ENCODE measurements at places on chromosomes 12 and 14. TPM values are rescaled to one million over a fixed set of nuclear protein-coding genes. Genes with fewer than 3 reads are reported as not detected.

- no peak overlapping the region for H3K4me3 ChIP-seq
- H3K27me3 ChIP-seq: peaks cover 13% of the 10 kb centered on the region
- peaks cover 10% of the 10 kb centered on the region for H3K4me1 ChIP-seq
- H3K36me3 ChIP-seq: no peaks in the 10 kb centered on the region
- H3K27ac ChIP-seq: no peak overlapping the region
- DNase-seq: no peak
These were observed 12.3 kb upstream of the GLT1D1 start for GRCh38 chr12:128840862-128841468.

GRCh38 chr12:64383675-64384074 is 6.9 kb downstream of the C12orf56 start:
- H3K27me3 ChIP-seq: no peaks in the 10 kb centered on the region
- peaks cover 6% of the 10 kb centered on the region for H3K36me3 ChIP-seq
- H3K4me3 ChIP-seq: no peak overlapping the region
- no peak for DNase-seq

DNA sequence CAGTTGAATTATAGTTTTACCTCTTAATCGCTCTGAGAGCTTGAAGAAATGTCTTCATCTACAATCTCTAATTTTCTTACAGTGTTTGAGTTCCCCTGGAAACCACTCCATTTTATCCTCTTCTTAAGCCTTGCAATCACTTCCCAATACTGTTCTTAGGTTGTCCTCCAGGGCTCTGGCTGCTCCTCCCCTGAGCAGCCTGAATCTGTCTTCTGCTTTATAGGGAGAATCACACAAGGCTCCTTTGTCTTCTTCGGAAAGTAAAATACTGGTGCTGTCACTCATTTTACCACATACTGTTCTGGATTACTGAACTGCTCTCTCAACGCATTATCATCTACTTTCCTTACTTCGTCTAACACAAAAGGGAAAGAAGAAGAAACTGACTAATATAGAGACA is 133.7 kb downstream of the MDGA2 start:
- DNase-seq: no peak
- no peak overlapping the region for H3K27ac ChIP-seq
- H3K4me1 ChIP-seq: no peaks in the 10 kb centered on the region
- H3K4me3 ChIP-seq: no peak overlapping the region

DNA sequence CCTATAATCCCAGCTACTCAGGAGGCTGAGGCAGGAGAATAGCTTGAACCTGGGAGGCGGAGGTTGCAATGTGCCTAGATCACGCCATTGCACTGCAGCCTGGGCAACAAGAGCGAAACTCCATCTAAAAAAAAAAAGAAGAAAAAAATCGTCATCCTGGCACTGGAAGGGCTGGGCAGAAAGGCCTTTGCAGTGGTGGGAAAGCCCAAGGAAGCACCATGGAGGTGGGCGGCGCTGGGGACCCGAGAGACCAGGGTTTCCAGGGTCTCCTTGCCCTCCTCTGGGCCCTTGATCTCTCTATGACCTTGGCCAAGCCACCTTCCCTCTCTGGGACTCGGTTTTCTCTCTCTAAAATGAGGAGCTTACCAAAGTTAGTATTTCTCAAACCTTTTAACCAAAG is 65.4 kb downstream of the LGMN start:
- peaks cover 54% of the 10 kb centered on the region for H3K36me3 ChIP-seq
- H3K27me3 ChIP-seq: no peaks in the 10 kb centered on the region
- peaks cover 16% of the 10 kb centered on the region for H3K4me1 ChIP-seq

The ANKLE2 gene
- total RNA-seq: 86.6 TPM

DNA sequence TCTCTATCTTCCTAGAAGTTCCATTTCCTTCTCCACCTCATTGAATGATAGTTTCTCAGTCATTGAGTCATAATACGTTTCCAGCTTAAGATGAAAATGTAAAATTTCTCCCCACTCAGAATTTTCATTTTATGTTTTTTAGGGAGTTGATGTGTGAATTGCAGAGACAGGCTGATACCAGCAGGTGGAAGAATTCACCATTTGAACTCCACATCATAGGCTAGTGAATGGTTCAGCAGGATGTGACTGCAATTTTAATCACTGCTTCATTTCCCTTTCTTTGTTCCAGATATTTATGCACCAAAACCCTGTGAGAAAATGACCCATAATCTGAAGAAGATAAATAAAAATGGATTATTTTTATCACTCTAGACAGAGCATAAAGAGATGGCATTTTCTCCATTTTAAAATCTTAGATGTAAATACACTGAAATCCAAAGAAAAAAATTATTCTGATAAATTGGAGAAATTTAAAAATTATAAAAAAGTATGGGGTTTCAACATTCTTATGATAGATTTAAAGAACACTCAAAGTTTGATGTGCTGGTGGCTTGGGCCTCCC is 10.6 kb upstream of the PYGL start:
- H3K27ac ChIP-seq: no peak overlapping the region
- H3K27me3 ChIP-seq: no peaks in the 10 kb centered on the region
- no peaks in the 10 kb centered on the region for H3K4me1 ChIP-seq
- no peak for DNase-seq
- no peaks in the 10 kb centered on the region for H3K36me3 ChIP-seq

DNA sequence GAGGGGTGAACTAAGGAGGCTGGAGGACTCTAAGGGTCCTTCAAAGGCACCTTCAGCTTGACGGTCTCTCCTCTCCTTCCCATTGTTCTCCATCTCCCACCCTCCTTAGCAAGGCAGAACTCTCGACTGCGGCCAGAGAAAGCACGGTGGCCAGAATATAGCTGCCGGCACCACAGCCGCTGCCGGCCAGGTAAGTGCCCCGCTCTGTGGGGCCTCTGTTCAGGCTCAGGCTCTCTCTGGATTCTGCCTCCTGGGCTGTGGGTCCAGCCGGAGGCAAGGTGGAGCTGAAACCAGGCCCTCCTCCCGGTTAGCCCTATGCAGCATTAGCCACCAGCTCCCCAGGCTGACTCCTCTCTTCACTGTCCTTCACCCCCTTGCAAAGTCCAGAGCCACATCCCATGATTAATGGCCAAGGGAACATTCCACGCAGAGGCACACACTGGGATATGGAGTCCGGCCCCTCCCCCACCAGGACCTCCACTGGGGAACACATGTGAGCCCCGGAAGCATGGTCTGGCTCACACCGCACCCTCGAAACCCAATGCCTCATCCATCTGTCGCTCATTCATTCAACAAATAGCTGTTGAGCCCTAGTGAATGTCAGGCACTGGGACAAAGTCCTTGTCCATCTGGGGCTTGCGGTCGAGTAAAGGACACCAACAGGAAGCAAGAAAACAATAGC is 25.2 kb downstream of the LTBP2 start:
- DNase-seq: no peak
- no peaks in the 10 kb centered on the region for H3K36me3 ChIP-seq
- no peak overlapping the region for H3K4me3 ChIP-seq
- H3K27me3 ChIP-seq: no peaks in the 10 kb centered on the region
- peaks cover 7% of the 10 kb centered on the region for H3K4me1 ChIP-seq

GRCh38 chr12:67618303-67618702 is 30.2 kb upstream of the DYRK2 start:
- peaks cover 10% of the 10 kb centered on the region for H3K27me3 ChIP-seq
- no peaks in the 10 kb centered on the region for H3K4me1 ChIP-seq
- H3K36me3 ChIP-seq: peaks cover 3% of the 10 kb centered on the region
- DNase-seq: no peak
- H3K4me3 ChIP-seq: no peak overlapping the region

The POLE2 gene
- 35.7 TPM for total RNA-seq

DNA sequence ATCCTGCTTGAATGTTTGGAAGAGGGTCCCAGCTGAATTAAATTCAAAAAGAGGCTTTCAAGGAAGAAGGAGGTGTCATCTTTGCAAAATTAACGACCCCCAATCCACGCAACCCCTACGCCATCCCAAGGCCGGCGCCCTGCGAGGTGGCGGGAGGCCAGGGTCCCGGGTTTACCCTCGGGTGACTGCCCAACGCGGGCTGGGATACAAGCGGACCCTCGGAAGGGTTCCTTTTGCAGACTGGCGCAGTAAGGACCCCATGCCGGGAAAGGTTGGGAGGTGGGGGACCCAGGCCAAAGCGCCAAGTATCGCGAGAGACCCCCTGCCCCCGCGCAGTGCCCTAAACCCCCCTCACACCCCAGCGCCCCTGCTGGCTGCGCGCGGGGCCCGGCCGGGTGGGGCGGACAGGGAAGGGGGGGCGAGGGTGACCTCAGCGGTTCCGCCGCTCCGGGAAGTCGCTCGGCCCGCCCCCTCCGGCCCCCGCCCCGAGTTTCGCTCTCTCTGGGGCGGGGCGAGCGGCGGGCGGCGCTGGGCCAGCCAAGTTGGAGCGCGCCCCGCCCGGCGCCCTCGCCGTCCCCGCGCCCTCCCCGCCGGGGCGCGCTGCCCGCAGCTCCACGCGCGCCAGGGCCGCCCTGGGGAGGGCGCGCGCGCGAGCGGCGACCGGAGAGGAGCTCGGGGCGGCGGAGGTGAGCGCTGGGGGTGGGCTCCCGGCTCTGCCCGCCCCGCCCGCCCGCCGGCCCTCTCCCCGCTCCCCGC is 708 bp upstream of the ZBTB42 start:
- peak; percentile 82 for DNase-seq
- H3K4me3 ChIP-seq: peak overlapping the region; percentile 59
- peaks cover 6% of the 10 kb centered on the region for H3K27me3 ChIP-seq
- peak overlapping the region; percentile 63 for H3K27ac ChIP-seq
- H3K36me3 ChIP-seq: no peaks in the 10 kb centered on the region

GRCh38 chr14:38297681-38298080 is 41.8 kb upstream of the CLEC14A start:
- no peak for DNase-seq
- H3K36me3 ChIP-seq: no peaks in the 10 kb centered on the region
- H3K4me1 ChIP-seq: no peaks in the 10 kb centered on the region
- no peak overlapping the region for H3K27ac ChIP-seq
- H3K27me3 ChIP-seq: no peaks in the 10 kb centered on the region

DNA sequence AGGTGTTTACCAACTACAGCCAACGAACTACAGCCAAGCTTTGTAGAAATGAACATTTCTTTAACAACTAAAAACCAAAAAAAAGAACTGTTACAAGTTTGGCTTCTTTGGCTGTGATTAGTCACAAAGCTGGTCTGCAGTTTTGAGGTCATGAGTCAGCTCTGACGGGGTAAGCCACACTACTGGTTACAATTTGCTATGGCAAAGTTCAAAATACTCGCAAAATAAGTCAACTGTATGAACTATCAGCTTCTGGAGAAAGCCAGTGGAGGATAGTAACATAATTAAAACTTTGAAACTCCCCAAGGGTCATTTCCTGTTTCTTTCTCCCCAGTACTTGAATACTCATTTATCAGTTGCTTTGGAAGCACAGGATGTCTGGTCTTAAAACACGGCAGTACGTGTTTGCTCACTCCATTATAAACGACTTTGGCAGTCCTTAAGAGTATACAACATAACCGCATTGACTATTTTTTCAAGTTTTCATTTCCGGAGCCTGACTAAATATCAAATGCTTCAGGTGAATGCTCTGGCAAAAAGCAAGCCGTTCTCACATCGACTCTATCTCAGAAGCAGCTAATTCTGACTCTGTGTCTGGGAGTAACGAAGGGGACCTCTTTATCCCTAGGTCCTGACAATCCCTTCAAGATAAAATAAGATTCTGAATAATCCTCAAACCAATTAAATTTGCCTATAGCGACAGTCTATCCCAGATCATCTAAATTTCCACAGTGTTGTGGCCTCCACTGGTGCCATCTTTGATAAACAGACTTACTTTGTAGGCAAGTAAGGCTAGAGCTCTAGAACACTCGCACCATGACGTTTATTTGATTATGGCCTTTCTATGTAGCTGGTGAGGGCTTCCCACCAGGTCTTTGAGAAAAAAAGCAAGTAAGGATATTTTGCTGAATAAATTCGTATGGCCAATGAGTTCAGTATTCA is 10.6 kb downstream of the PHLDA1 start:
- H3K27ac ChIP-seq: peak overlapping the region; percentile 98
- peak; percentile 73 for DNase-seq
- no peaks in the 10 kb centered on the region for H3K27me3 ChIP-seq

- H3K36me3 ChIP-seq: peaks cover 18% of the 10 kb centered on the region
- peak within 1 kb of the TSS; percentile 90 for H3K27ac ChIP-seq
- H3K4me1 ChIP-seq: peaks cover 31% of the 10 kb centered on the region
- DNase-seq: peak; percentile 99
- H3K4me3 ChIP-seq: peak within 1 kb of the TSS; percentile 96
These were observed at the start of gene PPP2R5E for GRCh38 chr14:63543000-63543825. PPP2R5E (minus strand) TSS chr14:63543377; CDS start chr14:63539685, 3,692 bp downstream.

GRCh38 chr12:10182354-10183049 is 3.7 kb downstream of the TMEM52B start:
- H3K27me3 ChIP-seq: peaks cover 29% of the 10 kb centered on the region
- H3K27ac ChIP-seq: no peak overlapping the region

DNA sequence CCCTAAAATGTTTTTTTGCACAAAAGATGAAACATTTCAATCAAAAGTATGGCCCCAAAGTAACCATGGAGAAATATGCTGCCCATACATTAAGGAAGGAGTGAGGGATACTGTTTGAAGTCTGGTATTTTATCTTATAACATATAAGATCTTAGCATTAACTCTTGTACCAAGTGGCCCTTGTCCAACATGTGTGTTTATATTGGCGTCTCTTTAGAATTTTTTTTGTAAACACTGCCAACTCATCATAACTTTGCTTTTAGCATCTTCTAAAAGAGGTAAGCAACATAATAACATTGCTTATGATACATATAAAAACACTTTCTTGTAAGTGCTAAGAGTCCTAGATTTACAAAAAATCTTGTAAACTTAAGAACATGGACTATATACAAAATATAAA is 419.7 kb downstream of the ADAMTS20 start:
- no peaks in the 10 kb centered on the region for H3K4me1 ChIP-seq
- H3K27me3 ChIP-seq: no peaks in the 10 kb centered on the region
- no peak for DNase-seq
- no peak overlapping the region for H3K4me3 ChIP-seq

The SDS gene
- total RNA-seq: not detected

GRCh38 chr14:20807304-20808161 is 4.9 kb upstream of the RNASE1 start:
- no peak overlapping the region for H3K4me3 ChIP-seq
- no peak overlapping the region for H3K27ac ChIP-seq

DNA sequence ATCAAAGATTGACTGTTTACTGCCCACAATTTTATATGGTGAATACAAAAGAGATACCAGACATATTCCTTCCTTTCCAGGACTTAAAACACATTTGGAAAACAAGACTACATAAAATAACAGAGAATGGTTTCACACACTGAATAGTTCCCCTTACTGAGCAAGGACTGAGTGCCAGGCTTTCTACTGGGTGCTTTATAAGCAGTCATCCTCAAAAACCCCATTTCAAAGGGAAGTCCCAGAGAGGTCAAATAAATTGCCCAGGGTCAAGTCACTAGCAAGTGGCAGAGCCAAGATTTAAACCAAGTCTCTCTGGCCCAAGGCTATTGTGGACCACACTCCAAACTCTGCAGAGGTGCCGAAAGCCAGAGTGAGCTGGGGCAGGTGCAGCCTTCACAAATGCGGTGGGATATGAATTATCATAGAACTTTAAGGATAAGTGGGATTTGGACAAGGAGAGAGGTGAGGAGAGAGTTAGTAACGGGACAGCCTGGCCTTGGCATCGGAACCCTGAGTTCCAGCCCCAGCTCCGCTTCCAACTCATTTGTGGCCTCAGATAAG is 9.1 kb upstream of the RPAP3 start:
- no peak overlapping the region for H3K4me3 ChIP-seq
- H3K4me1 ChIP-seq: peaks cover 31% of the 10 kb centered on the region
- DNase-seq: no peak
- peaks cover 2% of the 10 kb centered on the region for H3K36me3 ChIP-seq

All from activated CD4-positive, alpha-beta T cell treated with anti-CD3 and anti-CD28 coated beads, Interleukin-2, amount 10 ng/mL, durations not matched to agents 7 days and 5 days (primary cell).